ENCODE measurements at places on chromosomes 16 and 17. TPM values are rescaled to one million over a fixed set of nuclear protein-coding genes. Genes with fewer than 3 reads are reported as not detected.
A peak's percentile ranks its signal among the peaks of the same experiment; 100 is the strongest.

Gene SLC16A6
- 2.7 TPM for total RNA-seq

- peak; percentile 88 for DNase-seq
These were observed 37.2 kb upstream of the RGS9 start for GRCh38 chr17:65099941-65100315.

Gene RAC3
- 11.5 TPM for total RNA-seq

- DNase-seq: peak; percentile 98
These were observed 1.0 kb downstream of the PER1 start for GRCh38 chr17:8151120-8151640.

Gene GPR139
- total RNA-seq: not detected

DNA sequence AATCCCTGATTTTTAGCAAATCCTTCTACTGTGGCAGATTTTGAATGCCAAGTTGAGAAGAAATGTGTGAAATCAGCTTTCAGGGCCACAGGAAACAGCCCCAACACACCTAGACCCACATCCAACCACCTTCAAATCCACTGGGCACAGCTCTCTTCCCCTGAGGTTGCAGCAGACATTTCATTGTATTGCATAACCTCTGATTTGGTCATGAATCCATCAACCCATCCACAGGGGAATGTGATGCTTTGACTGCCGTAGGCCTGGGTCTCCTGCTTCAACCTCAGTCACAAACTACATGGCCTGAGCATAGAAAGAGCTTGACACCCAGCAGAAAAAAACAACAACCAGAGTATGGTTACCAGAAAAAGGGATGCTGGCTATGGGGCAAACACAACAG, 145.6 kb downstream of the GSG1L start:
- DNase-seq: no peak

Gene TPSG1
- not detected for total RNA-seq

GRCh38 chr17:81130385-81131361, 34.6 kb upstream of the PVALEF start:
- no peak for DNase-seq

Gene SOX15
- total RNA-seq: 0.43 TPM

DNA sequence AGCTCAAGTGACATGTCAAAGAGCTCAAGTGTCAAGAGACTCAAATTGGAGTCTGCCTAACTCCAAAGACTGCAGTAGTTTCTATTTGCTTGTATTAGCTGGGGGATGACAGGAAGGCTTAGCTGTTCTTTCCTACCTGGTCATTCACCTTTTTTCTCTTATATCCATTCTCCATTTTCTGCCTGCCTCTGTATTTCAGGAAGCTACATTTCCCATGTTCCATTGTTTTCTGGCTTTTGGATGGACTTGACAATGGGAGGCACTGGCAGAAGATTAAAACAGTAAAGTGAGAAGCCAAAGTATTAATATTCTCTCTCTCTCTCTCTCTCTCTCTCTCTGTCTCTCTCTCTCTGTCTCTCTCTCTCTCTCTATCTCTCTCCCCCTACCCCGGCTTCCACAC, 135.7 kb upstream of the ADAMTS18 start:
- no peak for DNase-seq

Gene RNF112
- total RNA-seq: not detected

DNA sequence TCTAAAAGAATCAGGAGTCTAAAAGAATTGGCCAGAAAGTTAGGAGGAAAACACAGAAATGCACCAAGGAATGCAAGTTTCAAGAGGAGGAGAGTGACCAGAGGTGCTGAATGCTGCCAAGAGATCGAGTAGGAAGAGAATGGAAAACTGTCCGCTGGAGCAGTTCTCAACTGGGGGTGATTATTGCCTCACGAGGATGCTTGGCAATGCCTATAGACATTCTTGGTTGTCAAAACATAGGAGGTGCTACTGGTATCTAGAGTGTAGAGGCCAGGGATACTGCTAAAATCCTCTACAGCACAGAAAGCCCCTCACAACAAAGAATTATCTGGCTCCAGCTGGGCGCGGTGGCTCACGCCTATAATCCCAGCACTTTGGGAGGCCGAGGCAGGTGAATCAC, 82.1 kb upstream of the NOL11 start:
- DNase-seq: no peak

Gene OR2C1
- total RNA-seq: not detected

Gene MMP25
- total RNA-seq: 8.1 TPM

- DNase-seq: no peak
These were observed 54.3 kb upstream of the MED13 start for GRCh38 chr17:62119373-62119772.
